Chondrocyte (in vitro differentiated cells): ENCODE measurements at places on chromosomes 7 and 10. TPM values are rescaled to one million over a fixed set of nuclear protein-coding genes. Genes with fewer than 3 reads are reported as not detected.

Gene HHEX
- total RNA-seq, result 0.80 to 0.92 TPM in 2 of 3 replicates, not detected in the other

Gene EGR2
- 11.7 to 17.8 TPM (median 11.9 TPM) in 3 replicates for total RNA-seq

- DNase-seq, result no peak
- peaks cover 20% of the 10 kb centered on the region for H3K4me1 ChIP-seq
- peaks cover 81% of the 10 kb centered on the region for H3K27me3 ChIP-seq
Observed at GRCh38 chr7:27242555-27243339, at the start of gene EVX1. Gene EVX1, plus strand, starts transcription at chr7:27242802. Its CDS starts 229 bp downstream, at chr7:27243031.

DNA sequence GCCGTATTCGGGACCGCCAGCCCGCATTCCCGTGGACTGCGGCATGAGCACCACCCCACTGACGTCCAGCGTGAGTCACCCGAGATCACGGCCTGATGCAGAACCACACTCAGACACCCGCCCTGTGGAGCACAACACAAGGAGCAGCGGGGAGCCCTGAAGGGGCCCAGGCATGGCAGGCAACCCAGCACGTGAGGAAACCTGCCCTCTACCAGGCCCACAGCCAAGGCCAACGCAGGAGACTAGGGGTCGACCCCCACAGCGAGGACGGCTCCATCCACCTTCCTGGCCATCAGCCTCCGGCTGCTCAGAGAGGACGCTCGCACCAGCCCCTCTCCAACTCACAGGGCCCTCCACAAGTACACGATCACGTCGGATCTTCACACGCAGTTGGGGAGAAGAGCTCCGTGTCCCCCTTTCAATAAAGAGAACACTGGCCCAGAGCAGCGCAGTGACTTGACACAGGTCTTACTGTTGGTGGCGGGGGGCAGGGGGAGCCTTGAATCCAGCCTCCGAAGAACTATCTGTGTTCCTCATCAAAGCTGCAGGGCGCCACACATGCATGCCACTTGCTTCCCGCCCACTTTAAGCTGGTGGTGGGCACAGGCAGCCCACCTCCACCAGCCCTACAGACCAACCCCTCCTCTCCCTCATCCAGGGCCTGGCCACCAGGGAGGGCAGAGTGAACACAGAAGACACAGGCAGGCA is 22.0 kb downstream of the MAD1L1 start:
- H3K27ac ChIP-seq, result no peak overlapping the region
- H3K4me3 ChIP-seq, result no peak overlapping the region
- peak; percentile 85 for DNase-seq
- H3K4me1 ChIP-seq, result peaks cover under 1% of the 10 kb centered on the region
- no peaks in the 10 kb centered on the region for H3K27me3 ChIP-seq

- no peak for DNase-seq
- peaks cover 14% of the 10 kb centered on the region for H3K4me1 ChIP-seq
- H3K4me3 ChIP-seq, result no peak overlapping the region
- H3K27me3 ChIP-seq, result no peaks in the 10 kb centered on the region
- H3K36me3 ChIP-seq, result no peaks in the 10 kb centered on the region
Observed at GRCh38 chr10:100372415-100373297, 25.6 kb downstream of the SCD start.

GRCh38 chr10:119651514-119652360 is 557 bp downstream of the BAG3 start:
- H3K27ac ChIP-seq, result peak overlapping the region; percentile 90
- peaks cover 44% of the 10 kb centered on the region for H3K4me1 ChIP-seq
- DNase-seq, result no peak
- no peaks in the 10 kb centered on the region for H3K27me3 ChIP-seq
- no peaks in the 10 kb centered on the region for H3K36me3 ChIP-seq
- peak overlapping the region; percentile 78 for H3K4me3 ChIP-seq

- no peak overlapping the region for H3K4me3 ChIP-seq
- no peak overlapping the region for H3K27ac ChIP-seq
- peak; percentile 69 for DNase-seq
- no peaks in the 10 kb centered on the region for H3K27me3 ChIP-seq
- no peaks in the 10 kb centered on the region for H3K4me1 ChIP-seq
- H3K36me3 ChIP-seq, result peaks cover 3% of the 10 kb centered on the region
Observed at GRCh38 chr7:1985042-1985441, 247.7 kb downstream of the MAD1L1 start.

DNA sequence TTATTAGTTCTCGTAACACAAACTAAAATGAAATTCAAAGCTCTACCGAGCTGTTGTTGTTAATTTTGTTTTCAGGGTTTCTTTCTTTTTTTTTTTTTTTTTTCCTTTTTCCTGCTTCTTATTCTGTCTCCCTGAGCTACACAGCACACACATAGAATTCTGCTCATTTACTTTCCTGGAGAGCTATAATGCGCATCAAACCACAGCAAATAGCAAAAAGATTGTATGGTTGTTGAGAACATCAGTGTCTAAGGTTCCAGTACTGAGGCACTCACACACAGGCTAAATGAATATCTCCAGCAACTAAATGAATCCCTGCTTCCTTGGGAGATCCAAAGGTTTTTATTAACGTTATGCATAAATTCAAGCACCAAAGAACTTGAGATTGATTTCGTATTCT is 418.3 kb downstream of the PLXDC2 start:
- H3K27ac ChIP-seq, result no peak overlapping the region
- H3K4me1 ChIP-seq, result peaks cover 6% of the 10 kb centered on the region
- no peak for DNase-seq
- no peak overlapping the region for H3K4me3 ChIP-seq

- no peaks in the 10 kb centered on the region for H3K27me3 ChIP-seq
- H3K36me3 ChIP-seq, result no peaks in the 10 kb centered on the region
- DNase-seq, result no peak
Observed at GRCh38 chr7:18638594-18639452, 143.3 kb downstream of the HDAC9 start.

DNA sequence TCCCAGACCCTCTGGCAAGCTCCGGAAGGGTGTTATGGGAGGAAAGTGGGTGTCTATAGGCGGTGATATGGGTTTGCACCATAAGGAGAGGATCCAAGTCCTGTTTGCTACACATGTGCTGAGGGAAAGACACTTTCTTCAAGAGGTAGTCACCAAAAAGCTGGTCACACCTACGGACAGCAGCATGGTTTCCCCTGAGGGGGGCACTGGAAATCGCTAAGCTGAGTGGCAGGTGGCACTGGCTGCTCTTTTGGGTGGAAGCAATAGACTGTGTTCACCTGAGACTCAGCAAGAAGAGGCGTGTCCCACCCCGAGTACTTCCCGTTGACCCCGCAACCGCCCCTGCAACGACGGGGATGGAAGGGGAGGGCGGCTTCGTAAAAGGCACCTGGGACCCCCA is 1.8 kb upstream of the FOXI2 start:
- H3K4me3 ChIP-seq, result no peak overlapping the region
- H3K27me3 ChIP-seq, result peaks cover 58% of the 10 kb centered on the region
- no peak for DNase-seq
